ENCODE measurements at places on chromosomes 11 and 22. TPM values are rescaled to one million over a fixed set of nuclear protein-coding genes. Genes with fewer than 3 reads are reported as not detected.

DNA sequence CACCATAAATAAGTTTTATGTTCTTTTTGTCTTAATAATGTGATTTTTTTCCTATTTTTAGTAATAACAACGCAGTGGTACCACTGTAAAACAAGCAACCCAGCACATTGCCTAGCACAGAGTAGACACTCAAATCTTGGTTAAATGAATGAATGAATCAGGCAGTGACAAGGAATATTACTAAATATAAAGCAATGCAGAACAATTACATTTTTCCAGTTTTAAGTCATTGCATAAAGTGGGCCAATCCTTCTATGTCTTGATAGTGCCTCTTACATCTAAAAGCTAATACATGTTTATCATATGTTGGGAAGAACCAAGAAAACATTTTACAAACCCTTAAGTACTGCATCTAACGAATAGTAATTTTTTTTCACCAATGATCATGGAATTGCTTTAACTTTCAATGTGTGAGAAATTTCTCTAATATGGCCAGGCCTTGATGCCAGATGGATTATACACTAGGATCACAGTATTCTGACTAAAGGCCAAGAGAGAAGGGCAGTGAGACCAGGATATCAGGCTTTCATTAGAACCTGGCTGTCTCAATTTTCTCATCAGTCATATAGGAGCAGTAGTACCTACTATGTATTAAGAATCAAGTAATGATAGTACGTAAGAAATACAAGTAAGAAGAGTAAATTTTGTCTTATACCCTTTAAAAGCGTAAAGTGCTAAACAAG, 88.5 kb downstream of the TRIM44 start:
- no peak for DNase-seq

DNA sequence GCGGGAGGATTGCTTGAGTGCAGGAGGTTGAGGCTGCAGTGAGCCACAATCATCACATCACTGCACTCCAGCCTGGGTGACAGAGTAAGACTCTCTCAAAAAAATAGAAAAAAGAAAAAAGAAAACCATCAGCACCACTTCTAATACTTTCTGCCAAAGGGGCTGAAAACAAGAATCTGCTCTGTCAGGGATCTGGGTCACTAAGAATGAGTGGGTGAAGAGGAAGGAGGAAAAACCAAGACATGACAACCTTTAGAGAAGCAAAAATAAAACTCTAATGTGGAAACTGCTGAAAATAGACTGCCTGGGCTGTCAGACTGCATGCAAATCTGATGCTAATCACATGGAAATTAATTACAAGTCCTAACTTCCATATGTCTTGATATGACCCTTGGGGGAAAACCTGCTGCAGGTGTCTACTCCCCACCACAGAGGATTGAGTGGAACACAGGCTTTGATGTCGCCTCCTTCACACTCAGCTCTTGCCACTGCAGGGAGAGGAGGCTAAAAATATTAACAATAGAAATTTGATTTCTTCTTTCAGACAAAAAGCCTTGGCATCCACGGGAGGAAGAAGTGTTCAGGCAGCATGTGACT, 62.5 kb upstream of the CRTAM start:
- DNase-seq, result no peak

DNA sequence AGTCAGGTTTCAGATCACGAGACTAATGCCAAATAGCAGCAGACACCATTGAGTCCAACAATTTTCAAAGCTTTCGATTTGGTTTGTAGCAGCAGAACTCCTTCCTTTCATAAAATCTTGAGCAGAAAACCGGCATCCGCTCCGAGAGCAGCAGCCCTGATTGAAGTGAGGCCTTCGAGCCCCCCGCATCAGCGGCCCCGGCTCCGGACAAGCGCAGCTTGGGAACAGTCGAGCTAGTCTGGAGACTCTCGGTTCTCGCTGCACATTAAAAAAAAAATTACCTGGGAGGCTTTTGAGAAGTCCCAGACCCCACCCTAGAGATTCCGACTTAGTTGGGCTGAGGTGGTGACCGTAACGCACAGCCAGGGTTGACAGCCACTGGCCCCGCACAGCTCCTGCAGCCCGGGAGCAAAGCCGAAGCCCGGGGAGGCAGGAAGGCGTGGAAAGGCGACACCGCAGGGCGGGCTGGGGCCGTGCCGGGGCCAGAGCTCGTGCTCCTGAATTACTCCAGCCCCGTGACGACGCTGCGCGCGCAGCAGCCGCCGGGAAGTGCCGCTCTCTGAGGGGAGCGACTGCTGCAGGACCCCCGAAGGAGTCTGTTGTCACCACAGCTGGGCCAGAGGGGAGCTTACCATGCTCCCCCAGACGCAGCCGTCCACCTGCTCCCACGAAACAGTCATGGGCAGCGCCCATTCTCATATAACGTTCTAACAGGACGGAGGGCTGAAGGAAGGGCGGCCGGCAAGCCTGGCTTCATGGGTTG, 57.8 kb downstream of the SPATA19 start:
- no peak for DNase-seq

DNA sequence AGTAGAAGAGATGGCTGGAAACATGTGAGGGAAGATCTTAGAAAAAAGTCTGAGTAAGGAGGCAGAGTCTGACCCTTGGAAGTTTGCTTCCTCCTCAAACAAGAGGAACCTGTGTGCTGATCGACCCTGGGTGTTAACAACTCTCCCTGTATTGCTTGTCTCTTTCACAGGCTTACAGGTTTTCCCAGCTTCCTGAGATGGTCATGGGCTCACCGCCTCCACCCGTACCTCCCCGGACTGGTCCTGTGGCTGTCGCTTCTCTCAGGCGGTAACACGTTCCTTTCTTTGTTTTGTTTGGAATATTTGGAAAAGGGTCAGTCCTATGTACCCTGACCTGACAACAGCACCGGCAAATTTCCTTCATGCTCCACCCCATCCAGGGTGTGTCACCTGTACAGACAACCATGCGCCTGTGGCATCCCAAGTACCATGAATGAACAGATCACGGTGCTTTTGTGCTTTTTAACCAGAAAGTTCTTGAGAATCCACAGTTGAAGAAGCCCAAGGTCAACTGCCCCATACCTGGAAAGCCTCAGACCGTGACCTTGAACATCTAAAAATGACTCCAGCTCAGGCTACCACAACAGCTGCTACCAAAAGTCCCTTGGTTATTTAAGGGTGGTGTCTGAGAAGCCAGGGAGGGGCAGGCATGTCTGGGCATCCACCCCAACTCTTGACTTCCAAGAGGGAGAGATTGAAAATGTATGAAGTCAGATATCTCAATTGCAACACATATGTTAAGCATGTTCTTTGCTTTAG, 44.6 kb downstream of the C11orf91 start:
- DNase-seq, result no peak

- DNase-seq, result no peak
Observed at GRCh38 chr22:49930596-49931412, 12.4 kb downstream of the CRELD2 start.

DNA sequence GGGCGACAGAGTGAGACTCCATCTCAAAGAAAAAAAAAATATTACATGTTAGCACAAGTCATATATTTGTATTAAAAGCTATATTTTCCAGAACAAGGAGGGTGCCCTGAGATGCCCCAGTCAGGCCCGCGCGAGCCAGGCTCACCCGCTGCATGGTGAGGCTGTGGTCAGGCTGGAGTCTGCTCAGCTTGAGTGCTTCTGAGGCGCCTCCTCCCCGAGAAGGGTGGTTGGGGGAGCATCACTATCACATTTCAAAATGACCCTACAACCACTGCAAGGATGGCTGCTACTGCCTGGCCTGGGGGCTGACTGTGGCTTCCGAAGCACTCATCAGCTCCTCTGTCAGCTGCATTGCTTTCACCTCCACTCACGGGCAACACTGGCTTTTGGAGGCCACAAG, 77.1 kb downstream of the SCUBE1 start:
- DNase-seq, result no peak

- peak; percentile 91 for DNase-seq
Observed at GRCh38 chr11:117907276-117908108, 21.7 kb downstream of the TMPRSS13 start.

DNA sequence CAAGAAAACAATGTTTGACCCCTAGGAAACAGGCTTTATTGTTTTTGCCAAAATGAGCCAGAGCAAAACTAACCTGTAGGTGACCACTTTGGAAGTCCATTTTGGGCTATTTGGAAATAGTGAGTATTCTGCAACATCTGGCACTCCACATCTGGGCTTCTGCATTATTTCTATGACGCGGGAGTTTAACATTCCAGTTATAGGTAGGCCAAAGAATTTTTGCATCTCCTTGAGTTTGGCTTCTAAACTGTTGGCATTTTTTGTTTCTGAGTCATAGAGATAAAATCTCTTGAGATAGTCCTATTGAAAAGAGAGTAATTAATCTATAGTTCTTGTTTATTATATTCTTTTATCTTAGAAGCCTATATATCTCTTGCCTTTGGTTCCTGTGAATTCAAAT, 2.9 kb downstream of the MMP7 start:
- DNase-seq, result no peak

GRCh38 chr11:88363004-88363403, 25.5 kb upstream of the CTSC start:
- no peak for DNase-seq

- DNase-seq, result no peak
Observed at GRCh38 chr11:84243629-84244263, 957.6 kb upstream of the CCDC90B start.

GRCh38 chr11:19606856-19607655, 105.6 kb upstream of the NAV2 start:
- no peak for DNase-seq

- no peak for DNase-seq
Observed at GRCh38 chr22:35523167-35523947, 17.3 kb upstream of the RASD2 start.

The TRIM34 gene
- polyA plus RNA-seq, result 15.8 TPM

The POU2AF2 gene
- polyA plus RNA-seq, result not detected

The CHST1 gene
- polyA plus RNA-seq, result not detected

The CDC42EP2 gene
- 6.1 TPM for polyA plus RNA-seq

The PLEKHA7 gene
- polyA plus RNA-seq, result 1.4 TPM

All from keratinocyte (primary cell).